ENCODE measurements at places on chromosomes 16 and 17.

- no peak for DNase-seq
Measured at GRCh38 chr17:61554209-61554608, 36.8 kb downstream of the NACA2 start.

GRCh38 chr16:84876873-84877606 is 57.3 kb downstream of the CRISPLD2 start:
- DNase-seq = no peak

GRCh38 chr16:70466805-70467076 is 12.3 kb downstream of the FCSK start:
- no peak for DNase-seq

DNA sequence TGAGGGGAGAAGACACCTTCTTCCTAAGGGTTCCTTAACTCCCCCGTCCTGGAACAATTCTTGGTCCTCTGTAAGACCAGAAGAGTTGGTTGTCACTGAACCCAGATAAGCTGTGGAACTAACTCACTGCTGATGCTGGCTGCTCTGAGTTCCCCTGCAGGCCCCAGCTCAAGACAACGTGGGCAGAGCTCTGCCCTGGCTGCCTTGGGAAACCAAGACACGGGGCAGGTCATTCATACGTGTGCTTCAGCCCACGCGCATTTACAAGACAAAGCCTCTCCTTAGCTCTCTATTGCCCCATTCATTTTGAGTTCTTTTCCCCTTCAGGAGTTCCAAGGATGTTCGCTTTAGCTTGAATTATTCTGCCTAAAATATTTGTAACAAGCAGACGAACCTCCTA is 3.4 kb upstream of the NAT9 start:
- DNase-seq = no peak

- no peak for DNase-seq
Measured at GRCh38 chr17:78316867-78317789, 42.7 kb downstream of the SOCS3 start.

DNA sequence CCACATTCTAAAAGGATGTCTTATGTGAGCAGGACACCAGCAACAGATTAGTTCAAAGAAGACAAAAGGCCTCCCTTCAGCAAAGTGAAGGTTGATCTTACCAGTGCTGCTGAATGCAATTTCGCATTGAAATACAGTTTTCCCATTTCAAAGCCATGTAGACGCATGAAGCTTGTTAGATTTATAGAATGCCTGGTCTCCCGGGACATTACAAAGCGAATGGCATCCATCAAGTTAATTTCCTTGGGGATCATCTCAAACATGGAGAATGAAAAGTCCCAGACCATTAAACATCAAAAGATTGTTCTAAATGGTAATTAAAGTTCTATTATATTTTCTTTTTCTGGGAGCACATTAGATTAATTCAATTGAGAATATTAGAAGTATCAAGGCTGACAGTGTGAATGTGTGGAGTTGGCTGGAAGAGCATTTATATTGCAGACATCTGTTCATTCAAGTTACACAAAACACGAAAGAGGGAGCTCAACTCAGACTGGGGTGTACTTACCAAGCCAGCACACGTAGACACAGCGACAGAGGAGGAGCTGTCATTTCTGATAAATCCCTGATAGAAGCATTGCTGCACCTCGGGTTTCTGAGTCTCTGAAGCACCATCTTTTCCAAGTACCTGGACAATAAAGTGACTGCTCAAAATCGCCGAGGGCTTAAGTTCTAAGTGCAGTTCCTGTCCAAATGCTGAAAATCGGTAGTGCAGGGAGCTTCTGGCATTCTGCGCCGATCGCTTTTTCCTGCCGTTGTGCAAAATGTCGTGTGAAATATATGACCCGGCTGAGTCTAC is 3.8 kb downstream of the ADAMTS18 start:
- DNase-seq = no peak

GRCh38 chr16:88773812-88774291 is 11.2 kb downstream of the PIEZO1 start:
- no peak for DNase-seq

DNA sequence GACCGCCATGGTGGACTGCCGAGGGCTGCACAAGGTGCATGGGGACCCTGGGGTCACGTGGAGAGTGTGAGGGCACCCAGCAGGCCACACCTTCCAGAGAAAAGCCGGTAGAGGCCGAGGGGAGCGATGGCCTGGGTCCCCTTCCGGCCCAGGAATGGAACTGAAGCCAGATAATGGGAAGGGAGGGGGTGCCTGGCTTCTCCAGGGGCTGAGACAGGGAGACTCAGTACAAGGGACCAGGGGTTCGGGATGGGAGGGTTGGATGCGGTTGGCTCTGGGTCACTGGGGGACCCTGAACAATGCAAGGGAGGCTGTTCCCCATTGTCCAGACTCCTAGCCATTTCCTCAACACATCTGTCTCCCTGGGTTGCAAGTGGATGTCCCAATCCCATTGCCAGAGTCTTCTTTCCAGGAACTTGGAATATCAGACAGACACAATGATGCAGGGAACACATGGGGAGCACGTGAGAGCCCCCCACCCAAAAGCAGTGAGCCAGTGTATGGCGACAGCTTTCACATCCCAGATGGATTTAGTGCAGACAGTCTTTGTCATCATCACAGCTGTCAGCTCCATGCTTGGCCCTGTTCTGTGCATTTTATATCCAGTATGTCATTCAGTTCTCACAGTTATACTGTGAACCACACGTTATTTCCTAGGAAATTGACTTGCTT is 23.6 kb upstream of the DNAI2 start:
- DNase-seq = no peak

DNA sequence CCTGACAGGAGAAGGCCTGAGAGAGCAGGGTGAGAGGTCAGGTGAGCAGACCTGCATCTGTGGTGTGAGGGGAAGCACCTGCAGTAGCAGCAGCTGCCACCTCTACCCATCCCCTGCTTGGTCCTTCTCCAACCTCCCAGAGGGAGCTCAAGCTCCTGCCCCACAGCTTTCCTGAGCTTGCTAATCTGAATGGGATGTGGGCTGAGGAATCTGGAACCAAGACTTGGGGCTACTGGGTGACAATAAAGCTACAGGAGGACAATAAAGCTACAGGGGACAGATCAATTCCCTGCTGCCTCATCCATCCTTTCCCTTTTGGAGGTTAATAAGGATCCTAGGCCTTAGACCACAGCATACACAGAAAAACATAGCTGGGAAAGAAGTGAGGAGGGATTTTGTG is 4.9 kb upstream of the TBX4 start:
- no peak for DNase-seq

DNA sequence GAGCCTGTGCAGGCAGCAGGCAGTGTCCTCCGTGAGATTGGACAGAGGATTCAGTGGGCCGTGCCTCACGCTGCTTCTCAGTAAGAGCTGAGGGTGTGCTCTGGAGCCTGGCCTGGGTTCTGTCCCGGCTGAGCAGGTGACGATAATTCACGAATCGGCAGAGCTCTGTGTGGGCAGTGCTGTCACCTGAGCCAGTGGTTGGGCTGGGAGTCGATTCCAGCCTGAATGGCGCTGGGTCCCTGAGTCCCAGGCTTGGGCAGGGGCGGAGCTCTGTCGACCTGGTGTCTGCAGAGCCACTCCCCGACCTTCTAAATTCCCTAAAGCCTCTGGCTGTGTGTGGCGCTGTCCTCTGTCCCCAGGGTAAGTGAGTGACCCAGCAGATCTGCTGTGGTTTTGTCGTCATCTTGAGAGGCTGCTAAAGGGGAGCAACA is 8.4 kb downstream of the ACSF3 start:
- DNase-seq = no peak
